ENCODE measurements at places on chromosomes 3 and 15.

- no peak for DNase-seq
These were observed 678.6 kb downstream of the MECOM start for GRCh38 chr3:168984872-168985271.

DNA sequence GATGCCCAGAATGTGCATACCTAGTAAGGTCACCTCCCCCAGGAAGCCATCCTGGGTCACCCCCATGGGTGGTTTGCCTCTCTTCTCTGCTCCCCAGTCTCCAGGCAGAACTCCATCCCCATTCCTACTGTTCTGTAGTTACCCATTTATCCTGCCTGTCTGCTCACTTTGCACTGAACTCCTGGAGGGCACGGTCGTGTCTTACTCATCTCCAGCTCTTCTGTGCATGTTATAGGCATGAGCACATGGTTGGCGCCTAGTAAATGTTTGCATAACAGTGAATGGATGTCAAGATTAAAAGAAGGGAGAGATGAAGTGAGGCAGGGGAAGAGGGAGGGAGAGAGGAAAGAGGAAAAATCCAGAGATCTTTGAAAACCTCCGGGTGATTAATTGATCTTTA is 208.4 kb upstream of the TRIM42 start:
- DNase-seq: no peak

DNA sequence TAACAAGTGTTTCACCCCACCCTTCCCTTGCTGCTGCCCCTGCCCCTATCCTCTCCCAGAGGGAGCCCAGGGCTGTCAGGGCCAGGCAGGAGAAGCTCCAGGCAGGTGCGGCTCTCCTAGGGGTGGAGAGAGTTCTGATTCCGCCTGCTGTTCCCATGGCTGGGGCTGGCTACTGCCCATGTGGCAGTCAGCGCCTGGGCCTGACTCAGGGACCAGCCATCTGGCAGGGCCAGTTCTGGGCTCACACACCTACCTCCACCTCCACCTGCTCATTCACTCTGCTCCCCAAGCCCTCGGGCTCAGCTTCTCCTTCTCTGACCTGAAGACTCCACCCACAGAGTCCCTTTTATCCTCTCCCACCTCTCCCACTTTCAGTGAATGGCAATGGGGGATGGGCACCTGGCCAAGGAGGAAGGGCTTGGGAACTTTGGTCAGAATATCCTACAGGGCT is 23.4 kb downstream of the AMOTL2 start:
- DNase-seq: no peak

GRCh38 chr3:172189213-172189612 is 149.8 kb downstream of the FNDC3B start:
- no peak for DNase-seq

GRCh38 chr3:72384602-72385001 is 463.6 kb downstream of the SHQ1 start:
- no peak for DNase-seq

DNA sequence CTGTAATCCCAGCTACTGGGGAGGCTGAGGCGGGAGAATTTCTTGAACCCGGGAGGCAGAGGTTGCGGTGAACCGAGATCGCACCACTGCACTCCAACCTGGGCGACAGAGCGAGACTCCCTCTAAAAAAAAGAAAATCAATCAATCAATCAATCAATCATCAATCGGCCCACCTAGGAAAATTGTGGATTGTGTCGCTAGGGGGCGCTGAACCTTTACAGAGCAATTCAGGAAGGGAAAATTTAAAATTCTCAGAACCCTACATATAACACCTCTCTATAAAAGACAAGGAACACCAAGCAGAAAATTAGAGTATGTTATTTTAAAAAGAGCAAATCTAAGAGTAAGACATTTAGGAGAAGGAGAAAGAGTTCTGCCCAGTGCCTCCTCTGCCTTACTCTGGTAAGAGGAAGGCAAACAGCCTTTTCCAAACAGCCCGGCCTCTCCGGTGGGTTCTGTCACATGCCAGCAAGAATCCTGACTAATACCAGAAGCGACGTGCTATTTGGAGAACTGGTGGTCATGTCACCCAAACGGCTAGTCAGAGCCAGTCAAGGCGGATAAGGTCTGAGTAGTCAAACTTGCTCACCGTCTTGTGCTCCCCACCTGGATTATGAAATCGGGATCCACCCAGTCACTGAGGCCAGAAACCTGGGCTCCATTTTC is 22.3 kb upstream of the SMCO1 start:
- DNase-seq: peak; percentile 51

Data from suppressor macrophage treated with lipopolysaccharide for 4 hours (primary cell).